Glomerular endothelial cell (primary cell): ENCODE measurements at places on chromosomes 13 and 19.
A peak's percentile ranks its signal among the peaks of the same experiment; 100 is the strongest.

- DNase-seq: no peak
Observed at GRCh38 chr19:9721861-9722260, 46.7 kb downstream of the ZNF846 start.

GRCh38 chr13:95896301-95896700, 156.9 kb downstream of the UGGT2 start:
- DNase-seq: peak; percentile 14

DNA sequence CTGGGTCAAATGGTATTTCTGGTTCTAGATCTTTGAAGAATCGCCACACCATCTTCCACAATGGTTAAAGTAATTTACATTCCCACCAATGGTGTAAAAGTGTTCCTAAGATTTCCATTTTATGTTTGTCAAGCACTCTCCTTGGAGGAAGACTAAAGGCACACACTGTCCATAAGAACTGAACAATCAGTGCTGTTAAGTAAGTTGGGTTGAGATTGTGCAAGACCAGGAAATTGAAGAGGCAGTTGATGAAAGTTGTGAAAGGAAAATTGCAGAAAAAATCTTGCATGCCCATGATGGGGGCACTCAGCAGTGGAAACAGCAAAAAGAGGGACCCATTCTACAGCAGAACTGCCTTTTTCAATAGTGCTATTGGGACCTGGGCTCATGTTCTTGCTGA, 323.6 kb downstream of the DLEU7 start:
- DNase-seq: no peak

GRCh38 chr19:15577184-15577771, 37.7 kb upstream of the CYP4F8 start:
- no peak for DNase-seq

DNA sequence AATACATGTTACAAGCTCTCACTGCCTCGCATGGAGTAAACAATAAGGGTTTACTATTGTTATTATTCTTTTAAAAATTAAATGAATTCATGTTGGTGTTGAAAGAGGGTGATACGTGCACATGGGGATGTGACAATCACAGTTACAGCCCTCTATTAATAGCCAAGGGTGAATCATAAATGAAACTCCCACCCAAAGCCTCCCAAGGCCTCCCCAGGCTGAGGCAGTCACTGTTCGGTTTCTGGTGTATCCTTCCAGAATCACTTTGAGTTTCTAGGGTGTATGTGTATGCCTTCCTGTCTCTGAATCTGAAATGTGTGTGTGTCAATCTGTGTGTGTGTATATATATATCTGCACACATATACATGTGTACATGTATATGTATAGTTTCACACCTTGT, 73.4 kb downstream of the AKAP11 start:
- no peak for DNase-seq

- no peak for DNase-seq
Observed at GRCh38 chr19:48946463-48947257, 8.0 kb upstream of the BAX start.

DNA sequence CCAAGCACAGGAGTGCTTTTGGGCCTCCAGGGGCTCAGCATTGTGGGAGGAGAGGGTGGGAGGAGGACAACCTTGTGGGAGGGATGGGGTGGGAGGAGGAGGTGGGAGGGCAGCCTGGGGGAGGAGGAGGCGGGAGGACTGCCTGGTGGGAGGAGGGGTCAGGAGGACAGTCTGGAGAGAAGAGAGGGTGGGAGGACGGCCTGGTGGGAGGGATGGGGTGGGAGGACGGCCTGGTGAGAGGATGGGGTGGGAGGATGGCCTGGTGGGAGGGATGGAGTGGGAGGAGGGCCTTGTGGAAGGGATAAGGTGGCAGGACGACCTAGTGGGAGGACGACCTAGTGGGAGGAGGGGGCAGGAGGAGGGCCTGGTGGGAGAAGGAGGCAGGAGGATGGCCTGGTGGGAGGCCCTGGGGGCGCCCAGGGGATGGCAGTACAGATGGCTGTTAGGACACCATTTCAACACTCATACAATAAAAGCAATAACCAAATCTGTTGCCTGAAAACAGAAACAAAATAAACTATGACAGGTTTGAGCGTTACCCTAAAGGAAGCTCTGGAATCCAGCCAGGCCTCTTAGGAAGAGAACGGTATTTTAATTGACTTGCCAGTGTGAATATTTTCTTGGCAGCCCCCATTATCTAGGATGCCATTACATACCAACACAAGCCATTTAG, 63.7 kb downstream of the CRYL1 start:
- no peak for DNase-seq

DNA sequence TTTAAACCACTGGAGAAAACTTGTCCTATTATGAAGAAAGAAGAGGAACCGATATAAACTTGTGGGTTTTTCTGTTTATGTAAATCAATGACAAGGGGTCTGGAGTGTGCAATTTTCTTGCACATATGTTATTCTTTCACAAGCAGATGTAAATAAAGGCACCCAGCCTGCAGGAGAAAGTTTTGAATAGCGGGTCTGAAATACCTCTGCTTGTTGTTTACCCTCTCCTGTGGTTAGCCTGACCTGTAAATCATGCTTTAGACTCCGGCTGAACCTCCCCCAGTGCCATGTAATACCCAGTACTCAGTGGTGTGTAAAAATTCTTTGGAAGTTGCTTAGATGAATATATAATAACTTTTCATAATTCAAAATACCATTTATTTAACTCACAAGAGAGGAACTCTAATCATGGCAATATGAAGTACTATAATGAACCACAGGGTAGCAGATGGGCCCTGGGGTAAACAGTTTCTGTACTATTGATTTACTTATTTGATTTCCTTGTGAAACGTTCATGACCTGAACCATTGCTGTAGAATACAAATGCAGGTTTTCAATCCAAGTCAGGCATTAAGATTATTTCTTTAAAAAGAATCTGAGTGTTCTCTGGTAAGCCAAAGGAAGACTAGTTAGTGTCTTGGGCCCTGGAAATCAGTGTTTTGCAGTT, 245.1 kb downstream of the LMO7 start:
- DNase-seq: no peak

- DNase-seq: no peak
Observed at GRCh38 chr13:26941345-26942174, 181.0 kb upstream of the GPR12 start.

GRCh38 chr13:47835470-47836228, 165.4 kb downstream of the SUCLA2 start:
- DNase-seq: no peak

DNA sequence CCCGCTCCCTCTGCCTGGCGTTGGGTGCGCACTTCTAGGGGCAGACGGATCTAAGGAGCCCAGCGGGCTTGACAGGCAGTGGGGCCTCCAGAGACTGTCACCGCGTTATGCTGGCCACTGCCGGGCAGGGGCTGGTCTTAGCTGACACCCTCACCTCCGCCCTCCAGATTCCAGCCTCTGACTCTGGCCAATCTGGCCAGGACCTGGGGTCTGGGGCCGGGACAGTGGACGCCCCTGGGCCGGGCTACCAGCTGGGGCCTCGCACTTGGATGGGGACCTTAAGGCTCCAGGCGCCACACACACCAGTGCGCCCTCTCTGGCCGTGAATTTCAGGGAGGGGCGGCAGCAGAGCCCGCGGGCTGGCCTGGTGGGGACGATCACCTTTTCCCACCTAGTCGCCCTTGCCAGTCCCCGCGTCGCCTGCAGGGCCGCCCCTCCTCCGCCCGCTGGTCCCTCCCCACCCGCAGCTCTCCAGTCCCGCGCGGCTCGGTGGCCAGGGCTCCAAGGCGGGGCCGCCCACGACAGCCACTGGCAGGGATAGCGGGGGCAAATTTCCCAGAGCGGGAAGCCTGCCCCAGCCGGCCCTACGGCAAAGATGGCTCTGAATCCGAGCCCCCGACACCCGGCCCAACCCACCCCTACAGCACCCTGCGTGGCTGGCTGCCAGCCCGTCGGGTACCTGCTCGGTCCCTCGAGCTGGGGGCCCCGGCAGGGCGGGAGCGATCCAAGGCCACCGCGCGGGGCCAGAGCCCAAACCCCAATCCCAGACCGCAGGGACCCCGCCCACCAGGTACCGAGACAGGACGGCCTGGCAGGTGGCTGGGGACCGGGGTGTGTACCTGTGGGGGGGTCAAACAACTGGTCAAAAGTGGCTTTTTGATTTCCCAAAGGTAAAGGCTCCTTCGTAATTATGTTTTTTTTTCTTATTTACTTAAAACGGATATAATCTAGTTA, 6.1 kb upstream of the ZNF98 start:
- DNase-seq: no peak

- no peak for DNase-seq
Observed at GRCh38 chr13:36725936-36726335, 52.1 kb downstream of the SERTM1 start.

- no peak for DNase-seq
Observed at GRCh38 chr19:41441321-41441945, 1.5 kb upstream of the ERICH4 start.

- peak; percentile 16 for DNase-seq
Observed at GRCh38 chr13:77213644-77214043, 113.2 kb downstream of the MYCBP2 start.

DNA sequence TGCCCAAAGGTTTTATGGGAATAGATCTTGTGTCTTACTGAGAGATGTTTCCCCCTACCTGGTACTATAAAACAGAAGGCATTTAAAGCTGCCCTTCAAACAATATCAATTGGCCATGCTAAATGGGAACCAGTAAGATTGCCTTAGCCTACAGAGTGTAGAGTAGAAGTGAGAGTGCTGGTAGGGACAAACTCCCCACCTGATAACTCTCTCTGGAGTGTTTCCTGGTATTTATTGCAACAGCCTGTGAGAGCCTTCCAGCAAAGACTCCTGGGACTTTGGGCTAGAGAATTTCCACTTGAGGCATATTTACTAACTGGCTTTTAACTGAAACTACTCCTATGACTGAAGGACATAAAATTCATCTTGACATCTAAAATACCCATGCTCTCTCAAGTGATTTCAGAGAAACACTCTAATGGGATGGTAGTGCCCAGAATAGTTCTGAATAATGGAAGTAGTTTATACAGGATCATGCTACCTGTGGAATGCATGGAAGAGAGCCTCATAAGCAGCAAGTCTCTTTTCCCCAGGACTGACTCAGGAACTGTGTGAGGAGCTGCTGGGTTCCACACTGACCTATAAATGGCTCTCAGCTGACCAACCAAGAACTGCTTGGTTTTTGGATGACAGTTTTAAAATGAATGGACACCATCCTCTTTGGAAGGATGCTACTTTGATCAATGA, 132.7 kb upstream of the SLITRK5 start:
- no peak for DNase-seq

DNA sequence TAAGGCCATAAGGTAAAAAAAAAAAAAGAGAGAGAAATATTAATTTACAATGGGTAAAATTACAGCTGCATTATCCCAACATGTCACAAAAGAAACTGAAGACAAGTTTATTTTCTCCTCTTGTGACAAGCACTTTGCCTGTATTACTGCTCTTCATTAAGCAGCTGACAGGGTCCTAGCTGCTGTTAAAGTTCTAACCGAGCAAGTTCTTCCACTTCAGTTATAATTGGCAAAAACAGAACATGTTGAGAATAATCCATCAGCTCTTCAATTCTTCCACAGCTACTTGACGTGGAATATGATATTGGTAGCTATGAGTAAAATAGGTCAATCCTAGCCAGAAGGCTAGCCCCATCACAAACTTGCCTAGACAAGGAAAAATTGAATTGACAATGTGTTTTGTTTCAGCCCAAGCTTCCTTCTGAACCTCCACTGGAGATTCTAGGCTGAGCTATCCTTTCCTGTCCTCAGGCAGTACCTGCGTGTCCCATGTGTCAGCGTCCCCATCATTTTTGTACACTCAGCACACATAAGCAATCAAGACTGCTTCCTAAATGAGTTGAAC, 32.2 kb upstream of the DOCK9 start:
- no peak for DNase-seq

- no peak for DNase-seq
Observed at GRCh38 chr13:86298725-86299124, 499.5 kb upstream of the SLITRK6 start.

GRCh38 chr13:35781036-35782000, 304.8 kb upstream of the MAB21L1 start:
- no peak for DNase-seq

GRCh38 chr13:20142023-20142926, 18.6 kb downstream of the GJA3 start:
- no peak for DNase-seq

DNA sequence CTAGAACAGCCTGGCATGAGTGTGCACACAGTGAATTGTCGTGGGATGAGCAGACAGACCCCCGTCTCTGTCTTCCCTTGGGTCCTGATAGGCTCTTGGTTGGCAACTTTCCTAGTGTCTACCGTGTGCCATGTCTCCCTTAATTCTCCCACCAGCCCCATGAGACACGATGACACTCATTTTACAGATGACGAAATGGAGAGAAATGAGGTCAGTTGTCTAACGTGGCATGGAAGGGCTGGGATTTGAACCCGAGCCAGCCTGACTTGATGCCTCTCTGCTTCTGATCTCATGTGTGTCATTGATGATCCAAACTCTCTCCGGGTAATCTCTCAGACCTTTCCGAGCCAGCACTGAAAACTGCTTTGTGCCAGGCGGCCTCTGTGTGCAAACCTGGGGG, 8.4 kb upstream of the KLK14 start:
- DNase-seq: no peak

- no peak for DNase-seq
Observed at GRCh38 chr13:77975358-77976042, 56.9 kb upstream of the EDNRB start.

GRCh38 chr19:30340771-30341561, 31.2 kb upstream of the ZNF536 start:
- DNase-seq: no peak

DNA sequence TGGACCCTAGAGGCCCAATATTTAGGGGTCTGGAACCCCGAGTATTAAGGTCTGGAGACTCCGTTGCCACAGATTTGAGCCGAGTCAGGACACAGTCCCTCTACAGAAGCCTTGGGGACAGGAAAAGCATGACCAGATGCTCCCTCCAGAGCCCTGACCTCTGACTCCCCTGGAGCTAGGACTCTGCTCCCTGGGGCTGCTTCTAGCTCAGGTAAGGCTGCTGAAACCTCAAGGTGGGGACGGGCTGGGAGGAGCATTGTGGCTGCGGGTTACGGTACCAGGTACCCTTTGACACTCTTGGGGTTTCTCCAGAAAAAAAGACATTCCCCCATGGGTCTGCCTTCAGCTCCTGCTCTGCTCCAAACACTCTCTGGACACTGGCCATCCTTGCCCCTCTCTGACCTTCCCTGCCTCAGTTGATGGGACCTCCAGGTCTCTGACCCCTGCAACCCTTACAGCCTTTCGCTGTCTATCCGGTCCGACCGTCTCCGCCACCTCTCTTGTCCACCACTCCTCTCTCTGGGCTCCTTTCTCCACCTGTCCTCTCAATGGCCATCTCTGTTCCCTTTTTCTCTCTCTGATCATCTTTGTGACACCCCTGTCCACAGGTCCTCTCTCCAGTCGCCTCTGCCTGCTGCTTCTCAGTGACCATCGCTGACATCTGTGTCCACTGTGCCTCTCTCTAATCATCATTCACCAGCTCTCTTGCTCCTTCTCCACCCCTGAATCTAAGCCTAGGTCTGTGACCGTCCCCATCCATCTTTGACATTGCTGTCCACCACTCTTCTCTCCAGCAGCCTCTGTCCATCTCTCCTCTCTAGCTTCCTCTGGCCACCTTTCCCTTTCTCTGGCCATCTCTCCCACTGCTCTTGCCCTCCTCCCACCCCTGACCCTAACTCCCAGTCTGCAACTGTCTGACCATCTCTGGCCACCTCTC, 1.4 kb downstream of the LRFN3 start:
- DNase-seq: no peak
